ENCODE measurements at places on chromosomes 3 and 15.

GRCh38 chr3:119195911-119196310, 22.5 kb downstream of the UPK1B start:
- no peak for DNase-seq

- no peak for DNase-seq
Observed at GRCh38 chr3:26460985-26461384, 161.6 kb upstream of the LRRC3B start.

DNA sequence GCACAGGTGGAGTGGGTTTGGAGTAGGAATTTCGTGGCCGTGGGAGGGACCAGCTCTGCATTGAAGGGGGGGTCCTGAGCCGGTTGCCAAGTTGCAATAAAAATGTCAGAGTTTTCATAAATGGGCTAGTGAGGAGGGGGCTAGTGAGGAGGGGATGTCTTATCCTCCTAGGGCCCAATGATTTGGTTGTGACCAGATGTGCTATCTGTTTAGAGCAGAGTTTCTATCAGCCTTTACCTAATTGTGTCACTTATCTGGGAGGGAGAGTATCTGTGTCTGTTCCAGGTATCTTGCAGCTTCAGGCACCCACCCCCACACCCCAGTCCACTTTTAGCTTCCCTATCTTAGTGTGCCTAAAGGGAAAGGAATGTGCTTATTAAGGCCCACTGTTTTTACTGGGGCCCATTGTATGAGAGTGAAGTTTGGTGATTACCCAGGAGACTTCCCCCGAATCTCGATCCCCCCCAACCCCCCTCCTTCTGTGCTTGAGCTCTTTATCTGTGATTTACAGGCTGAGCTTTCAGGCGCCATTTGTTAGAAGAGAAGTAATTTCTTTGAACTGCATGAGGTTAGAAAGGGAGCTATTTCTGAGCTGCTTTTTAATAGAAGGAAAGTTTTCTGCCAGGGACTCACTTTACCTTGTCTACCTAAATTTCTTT, 42.6 kb downstream of the PPCDC start:
- DNase-seq: no peak

DNA sequence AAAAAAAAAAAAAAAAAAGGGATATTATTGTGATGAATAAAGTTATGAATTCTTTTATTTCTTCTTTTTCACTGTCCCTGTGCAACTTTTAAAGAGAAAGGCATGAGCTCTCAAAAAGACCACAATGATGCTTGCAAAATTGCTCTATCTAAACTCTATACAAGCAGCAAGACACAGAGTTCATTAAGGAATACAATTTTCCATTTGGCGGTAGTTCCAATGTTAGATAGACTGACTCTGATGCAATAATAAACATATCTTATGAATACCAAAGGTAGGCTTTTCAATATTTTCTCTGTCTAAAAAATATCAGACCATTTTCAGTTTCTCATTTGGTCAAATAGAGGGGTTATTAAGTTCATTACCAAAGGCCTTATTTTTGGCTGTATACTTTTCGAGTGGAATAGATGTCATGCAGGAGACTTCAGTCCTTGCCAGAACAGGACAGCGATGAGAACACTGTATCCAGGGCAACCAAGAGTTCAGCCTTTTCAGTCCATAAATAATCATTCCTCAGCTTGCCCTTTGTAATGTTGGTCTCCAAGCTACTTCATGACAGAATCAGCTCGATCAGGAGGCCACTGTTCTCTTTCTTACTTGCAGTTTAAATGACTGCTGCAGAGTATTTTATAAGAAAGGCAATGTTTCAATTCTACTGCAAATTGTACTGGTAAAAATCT, 162.9 kb upstream of the FAM3D start:
- no peak for DNase-seq

GRCh38 chr3:152365766-152366593, 97.3 kb downstream of the MBNL1 start:
- peak; percentile 53 for DNase-seq

- DNase-seq: peak; percentile 77
Observed at GRCh38 chr15:50880651-50881114, 27.8 kb upstream of the AP4E1 start.
